ENCODE measurements at places on chromosomes 4 and X. TPM values are rescaled to one million over a fixed set of nuclear protein-coding genes. Genes with fewer than 3 reads are reported as not detected.

The C4orf36 gene
- not detected for total RNA-seq

The PYURF gene
- total RNA-seq, result 77.7 TPM

The VCX2 gene
- total RNA-seq, result not detected

The ZMYM3 gene
- 11.9 TPM for total RNA-seq

The SSX4B gene
- total RNA-seq, result not detected

The WAS gene
- 1.1 TPM for total RNA-seq

The TMPRSS11F gene
- total RNA-seq, result not detected

All from cardiac ventricle fibroblast (primary cell).